ENCODE measurements at places on chromosomes 1 and 21.
A peak's percentile ranks its signal among the peaks of the same experiment; 100 is the strongest.

DNA sequence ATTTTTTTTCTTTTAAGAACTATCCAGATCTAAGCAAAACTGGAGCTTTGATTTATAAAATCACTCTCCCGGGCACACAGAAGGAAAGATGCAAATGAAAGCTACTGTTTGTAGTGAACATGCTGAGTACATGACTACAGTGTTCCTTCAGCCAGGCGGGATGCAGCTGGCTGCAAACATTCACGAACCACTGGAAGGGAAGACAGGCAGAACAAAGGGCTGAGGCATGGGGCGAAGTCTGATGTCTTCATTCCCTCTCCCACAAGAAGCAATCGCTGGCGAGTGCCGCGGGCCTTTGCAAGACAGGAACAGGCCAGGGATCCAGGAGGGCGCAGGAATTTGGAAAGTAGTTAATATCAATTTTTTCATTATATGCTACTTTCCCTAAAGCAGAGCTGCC lies 257.9 kb upstream of the AJAP1 start:
- DNase-seq = no peak

DNA sequence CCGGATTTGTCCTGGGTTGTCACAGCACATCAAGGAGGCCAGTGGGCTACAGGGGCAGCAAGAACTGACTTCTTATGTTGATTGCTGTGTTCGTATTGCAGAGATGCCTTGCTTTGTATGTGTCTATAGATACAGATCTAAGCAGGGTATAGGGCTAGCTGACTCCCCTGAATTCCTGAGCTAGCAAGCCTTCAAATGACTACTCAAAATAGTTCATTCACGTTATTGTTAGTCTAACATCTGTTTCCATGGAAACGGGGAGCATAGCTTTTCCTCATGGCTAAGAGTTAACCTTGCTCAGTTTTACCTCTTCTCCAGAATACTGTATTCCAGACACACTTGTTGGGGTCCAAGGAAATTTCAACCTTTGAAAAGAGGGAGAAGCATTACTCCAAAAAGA lies 24.1 kb downstream of the TRIM45 start:
- DNase-seq = no peak

- no peak for DNase-seq
Measured at GRCh38 chr1:78682496-78682895, 32.9 kb downstream of the IFI44 start.

GRCh38 chr1:28811766-28812668 lies at the start of gene OPRD1:
TSS of gene OPRD1 (plus strand) at chr1:28812170. CDS start at chr1:28812384, 214 bp downstream.
- DNase-seq = no peak

DNA sequence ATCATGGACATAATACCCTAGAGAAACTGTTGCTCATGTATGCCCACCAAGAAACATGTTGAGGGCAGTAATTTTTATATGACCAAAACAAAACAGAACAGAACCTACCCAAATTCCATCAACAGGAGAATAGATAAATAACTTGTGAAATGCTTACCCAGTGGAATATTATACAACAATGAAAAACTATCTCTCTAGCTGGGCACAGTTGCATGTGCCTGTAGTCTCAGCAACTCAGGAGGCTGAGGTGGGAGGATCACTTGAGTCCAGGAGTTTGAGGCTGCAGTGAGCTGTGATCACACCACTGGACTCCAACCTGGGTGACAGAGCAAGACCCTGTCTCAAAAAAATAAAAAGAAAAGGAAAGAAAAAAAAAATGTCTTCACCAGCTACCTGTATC lies 37.6 kb upstream of the RCSD1 start:
- DNase-seq = no peak

DNA sequence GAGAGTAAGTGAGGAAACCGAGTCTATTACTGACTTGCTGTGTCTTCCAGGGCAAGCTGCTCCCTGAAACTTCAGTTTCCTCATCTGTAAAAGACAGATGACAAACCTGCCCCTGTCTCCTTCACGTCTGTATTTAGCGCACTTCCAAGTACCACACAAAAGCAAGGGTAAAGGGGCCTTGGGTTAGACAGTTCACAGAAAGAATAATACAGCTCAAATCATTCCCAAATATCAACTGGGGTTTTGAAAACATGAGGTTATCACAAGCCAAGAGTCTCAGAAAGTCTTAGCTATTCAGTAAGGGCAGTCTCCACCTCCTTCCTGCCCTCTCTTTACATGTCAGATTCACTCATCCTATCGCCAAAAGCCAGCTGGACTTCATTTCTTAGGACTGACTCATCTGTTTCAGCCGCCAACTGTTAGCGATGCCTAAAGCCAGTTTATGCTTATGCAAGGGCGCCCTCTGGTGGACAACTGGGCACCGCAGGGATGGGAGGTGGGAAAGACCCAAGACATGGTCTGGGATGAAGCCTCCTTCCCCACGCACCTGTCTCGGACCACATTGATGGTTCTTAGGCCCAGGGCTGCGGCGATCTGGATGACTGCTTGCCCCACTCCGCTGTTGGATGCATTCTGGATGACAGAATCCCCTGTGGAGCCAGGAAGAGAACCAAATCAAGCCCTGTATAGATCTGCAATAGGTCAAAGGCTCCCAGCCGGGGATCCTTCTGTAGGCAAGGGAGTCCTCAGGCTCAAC lies 21.1 kb upstream of the SRSF4 start:
- DNase-seq = peak; percentile 88

DNA sequence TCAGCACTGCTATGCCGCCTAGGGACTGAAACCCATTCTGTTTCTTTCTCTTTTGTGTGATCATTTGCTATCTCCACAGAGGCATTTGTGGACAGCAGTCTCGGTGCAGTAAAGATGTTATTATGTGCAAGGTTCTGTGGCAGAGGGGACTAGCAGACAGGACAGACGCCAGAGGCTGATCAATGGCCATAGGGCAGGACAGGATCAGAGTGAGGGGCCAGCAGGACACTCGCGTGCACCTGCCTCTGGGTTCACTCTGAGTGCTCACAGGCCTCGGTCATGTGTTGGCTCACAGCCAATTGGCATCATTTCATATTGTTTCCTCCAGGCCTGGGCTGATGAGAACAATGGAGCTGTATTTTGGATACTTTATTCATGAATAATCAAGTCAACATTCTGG lies 212.6 kb downstream of the TGFB2 start:
- no peak for DNase-seq

DNA sequence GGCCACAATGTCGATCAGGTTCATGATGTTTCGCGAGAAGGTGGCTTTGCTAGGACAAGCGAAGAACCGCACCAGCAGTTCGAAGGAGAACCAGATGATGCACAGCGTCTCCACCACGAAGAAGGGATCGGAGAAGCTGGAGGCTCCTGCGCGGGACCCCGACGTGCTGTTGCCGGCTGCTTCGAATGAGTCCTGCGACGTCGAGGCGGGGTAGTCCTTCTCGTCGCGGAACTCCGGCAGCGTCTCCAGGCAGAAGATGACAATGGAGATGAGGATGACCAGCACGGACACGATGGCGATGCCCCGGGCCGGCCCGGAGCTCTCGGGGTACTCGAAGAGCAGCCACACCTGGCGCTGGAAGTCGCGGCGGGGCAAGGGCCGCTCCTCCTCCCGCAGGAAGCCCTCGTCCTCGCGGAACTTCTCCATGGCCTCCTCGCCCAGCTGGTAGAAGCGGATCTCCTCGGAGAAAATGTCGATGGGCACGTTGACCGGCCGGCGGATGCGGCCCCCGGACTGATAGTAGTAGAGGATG lies 869 bp downstream of the KCNA3 start:
- DNase-seq = no peak

- no peak for DNase-seq
Measured at GRCh38 chr1:192263436-192263835, 53.4 kb upstream of the RGS21 start.

GRCh38 chr1:77540501-77541161 lies 141.8 kb downstream of the ZZZ3 start:
- peak; percentile 53 for DNase-seq

DNA sequence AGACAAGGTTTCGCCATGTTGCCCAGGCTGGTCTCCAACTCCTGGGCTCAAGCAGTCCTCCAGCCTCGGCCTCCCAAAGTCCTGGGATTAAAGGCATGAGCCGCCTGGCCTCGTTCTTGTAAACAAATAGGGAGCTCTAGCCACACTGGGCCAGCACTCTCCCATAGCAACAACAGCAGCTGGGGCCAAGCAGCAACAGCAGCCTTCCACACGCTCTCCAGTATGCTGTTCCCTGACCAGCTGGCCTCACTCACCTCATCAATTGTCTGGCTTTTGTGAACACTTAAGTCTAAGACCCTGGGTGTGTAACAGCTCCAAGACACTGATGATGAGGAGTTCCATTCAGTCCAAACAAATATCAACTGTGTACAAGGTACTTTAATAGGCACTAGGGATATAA lies 16.9 kb upstream of the GLIS1 start:
- no peak for DNase-seq

GRCh38 chr1:117564227-117565075 lies 41.4 kb upstream of the TENT5C start:
- peak; percentile 64 for DNase-seq

DNA sequence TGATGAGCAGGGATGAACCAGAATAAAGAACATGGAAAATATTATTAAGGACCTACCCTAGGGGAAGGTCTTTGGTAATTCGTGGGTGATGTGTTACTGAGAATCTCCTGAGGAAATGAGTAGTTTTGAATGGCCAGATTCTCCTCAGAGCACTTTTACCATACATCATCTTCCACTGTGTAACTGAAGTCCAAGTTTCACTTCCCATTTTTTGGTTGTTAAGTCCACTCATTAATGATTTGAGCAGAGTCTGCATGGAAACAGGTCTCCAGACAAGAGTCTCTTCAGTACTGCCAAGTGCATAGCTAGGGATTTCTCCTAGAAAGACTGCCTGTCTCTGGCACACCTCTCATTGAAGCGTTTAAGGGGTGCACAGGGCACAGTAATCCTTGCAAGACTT lies 48.7 kb upstream of the PCP4 start:
- peak; percentile 23 for DNase-seq

DNA sequence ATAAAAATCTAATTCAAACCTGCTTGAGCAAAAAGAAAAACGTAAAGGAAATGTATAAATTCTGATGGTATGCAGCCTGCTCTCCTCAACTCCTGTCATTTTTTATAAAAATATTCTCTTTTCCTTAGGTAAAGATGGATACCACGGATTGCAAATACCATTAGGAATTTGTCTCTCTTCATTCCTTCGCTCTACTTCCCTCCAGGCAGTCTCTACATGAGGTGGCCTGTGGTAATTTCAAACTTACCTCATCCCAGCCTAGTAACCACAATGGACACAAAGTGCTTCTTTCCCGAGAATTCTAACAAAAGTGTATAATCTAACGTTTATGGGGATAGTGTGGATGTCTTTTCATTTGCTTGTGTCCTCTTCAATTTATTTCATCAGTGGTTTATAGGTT lies 239.5 kb upstream of the LRRC7 start:
- no peak for DNase-seq

DNA sequence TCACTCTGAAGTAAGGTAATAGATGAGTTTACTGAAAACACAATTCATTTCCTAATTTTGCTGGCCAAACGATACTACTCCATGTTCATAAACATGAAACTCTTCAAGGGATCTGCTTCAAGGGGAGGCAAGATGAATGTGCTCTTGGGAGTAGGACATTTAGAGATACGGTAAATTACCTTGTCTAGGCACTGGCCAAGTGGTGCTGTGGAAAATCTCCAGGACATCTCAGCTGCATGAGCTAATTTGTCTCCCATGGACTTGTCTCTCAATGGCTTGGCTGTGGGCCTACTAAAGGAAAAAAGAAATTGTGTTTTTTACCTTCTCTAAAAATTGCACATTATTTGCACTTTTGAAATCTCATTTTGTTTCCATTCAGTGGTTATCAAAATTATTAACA lies 780.6 kb downstream of the LTN1 start:
- no peak for DNase-seq

DNA sequence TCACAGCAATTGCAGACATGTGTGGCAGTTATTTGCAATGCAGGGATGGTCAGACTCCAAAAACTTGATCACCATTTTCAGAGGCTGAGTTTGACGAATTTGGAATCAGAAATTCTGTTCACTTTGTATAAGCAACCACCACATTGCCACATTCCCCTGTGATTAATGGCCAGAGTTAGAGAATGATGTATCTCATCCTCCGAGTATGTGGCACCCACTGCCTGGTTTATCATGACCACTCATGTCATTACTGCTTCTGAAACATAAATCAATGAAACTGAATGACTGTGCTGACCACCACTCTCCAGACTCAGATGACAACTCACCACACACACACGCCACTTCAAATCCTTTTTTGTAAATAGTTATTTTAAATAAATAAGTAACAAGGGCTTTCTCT lies 66.6 kb upstream of the CACHD1 start:
- DNase-seq = no peak

DNA sequence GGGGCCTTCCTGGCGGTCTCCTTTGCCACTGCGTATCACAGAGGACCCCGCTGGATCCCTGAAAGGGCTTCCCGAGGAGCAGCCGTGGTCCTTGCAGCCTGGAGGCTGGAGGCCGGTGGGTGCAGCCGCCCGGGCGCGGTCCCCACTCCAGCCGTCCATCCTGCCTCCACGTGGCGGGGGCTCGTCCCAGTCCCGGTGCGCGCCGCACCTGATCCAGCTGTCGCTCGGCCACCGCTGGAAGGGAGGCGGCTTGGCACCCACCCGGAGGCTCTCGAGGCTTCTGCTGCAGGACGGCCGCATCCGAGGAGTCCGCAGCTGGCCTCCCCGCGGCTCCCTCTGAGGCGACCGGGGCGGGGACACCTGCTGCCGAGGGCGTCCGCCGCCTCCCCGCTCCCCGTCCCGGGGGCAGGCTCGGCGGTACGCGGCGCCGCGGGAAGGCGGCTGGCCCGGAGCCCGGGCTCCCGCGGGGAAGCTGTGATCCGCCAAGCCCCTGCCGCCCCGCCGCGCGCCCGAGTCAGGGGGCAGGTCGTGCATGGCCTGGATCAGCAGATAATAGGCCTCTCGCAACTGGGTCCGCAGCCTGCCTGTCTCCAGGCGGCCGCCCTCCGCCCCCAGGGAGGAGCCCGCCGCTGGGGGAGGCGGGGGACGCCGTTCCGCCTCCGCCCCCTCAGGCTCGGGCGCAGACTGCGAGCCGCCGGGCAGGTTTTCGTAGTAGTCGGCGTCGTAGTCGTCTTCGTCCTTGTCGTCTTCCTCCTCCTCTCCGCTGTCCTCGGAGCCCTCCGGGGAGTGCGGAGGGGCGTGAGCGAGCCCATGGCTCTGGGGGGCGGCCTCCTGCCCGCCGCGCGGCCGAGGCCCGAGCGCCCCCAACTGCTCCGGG lies at the start of gene SYDE2:
Gene SYDE2, minus strand, starts transcription at position 554 of the 877 bp plus-strand sequence. Its CDS starts 20 bp downstream, at position 534.
- peak; percentile 85 for DNase-seq

GRCh38 chr1:115922801-115923200 lies 53.5 kb upstream of the SLC22A15 start:
- no peak for DNase-seq

- no peak for DNase-seq
Measured at GRCh38 chr1:59994302-59995198, 68.0 kb upstream of the CYP2J2 start.

All from NB4 (cell line).